ENCODE measurements at places on chromosomes 1 and 21.

DNA sequence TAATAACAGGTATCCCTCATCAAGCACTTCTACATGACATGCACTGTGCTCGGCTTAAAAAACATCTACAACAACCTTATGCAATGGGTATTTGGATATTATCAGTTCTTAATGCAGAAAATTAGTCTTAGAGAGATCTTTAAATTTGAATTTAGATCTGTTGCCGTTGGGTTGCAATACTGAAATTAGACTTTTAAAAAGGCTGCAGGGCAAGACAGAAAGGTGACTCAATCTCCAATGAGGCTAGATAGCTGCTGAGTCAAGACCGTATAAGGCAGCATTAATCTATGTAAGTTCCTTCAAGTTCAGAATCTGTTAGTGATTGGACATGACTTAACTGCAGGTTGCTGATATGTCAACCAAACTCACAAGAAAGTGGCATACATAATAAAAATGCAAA is 37.3 kb downstream of the OLFM3 start:
- no peak for DNase-seq

DNA sequence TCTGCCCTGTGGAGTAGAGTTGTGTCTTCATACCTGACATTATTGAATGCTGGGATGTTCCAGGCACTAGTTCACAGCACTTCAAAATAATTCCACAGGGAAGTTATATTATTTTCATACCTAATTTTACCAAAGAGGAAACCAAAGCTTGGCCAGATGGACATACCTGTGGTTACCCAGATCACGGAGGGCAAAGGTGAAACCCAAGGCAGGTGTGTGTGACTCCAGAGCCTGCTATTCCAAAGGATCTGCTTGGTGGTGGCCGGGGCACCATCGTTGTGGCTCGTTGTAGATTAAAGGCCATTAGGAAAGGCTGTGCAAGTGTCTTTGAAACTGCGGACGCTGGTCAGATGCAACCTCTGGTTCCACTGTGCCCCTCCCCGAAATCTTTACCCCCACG is 108.6 kb downstream of the ZBTB18 start:
- DNase-seq: peak; percentile 80

DNA sequence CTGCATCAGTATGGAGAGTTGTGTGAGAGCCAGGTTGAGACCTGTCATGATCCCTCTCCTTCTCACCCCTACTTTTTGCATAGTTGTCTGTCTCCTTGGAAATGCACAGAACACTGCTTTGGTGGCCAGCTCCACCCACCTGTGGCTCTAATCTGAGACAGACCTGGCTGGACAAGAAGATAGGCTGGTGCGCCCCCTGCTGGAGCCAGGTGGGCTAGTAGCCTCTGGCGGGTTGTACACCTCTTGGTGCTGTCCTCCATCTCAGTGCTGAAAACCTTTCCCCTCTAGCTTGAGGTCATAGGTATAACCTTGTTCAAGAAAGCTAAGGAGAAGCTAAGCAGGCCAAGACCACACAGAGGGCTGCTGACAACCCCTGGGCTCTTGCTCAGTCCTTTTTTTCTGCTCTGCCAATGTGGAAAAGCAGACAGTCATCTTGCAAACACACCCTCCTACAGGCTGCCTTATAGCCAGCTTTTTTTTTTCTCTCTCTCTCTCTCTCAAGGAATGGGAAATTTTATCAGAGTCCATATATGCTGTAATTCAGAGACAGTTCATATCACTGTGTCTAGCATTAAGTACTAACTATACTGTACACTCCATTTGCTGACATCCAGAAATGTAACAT is 58.8 kb upstream of the SPATA6 start:
- peak; percentile 46 for DNase-seq

DNA sequence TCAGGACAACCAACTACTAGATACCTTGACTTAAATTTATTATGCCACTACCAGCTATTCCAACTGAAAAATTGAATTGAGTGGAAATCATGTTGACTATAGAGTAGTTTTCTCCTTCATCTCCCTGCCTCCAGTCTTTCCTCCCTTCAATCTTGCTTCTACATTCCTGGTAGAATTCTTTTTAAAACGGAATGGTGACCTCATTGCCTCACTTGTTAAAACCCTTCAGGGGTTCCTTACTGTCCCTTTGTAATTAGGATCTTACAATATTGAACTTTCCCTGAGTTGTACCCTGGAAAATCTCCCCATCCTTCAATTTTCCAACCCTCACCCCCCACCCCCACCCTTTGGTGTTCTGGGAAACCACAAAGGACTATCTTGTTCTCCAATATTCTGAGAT is 82.8 kb upstream of the ZNF326 start:
- DNase-seq: peak; percentile 30

GRCh38 chr1:167263819-167264464 is 43.3 kb downstream of the POU2F1 start:
- DNase-seq: no peak

- DNase-seq: no peak
Measured at GRCh38 chr21:42289926-42290325, 25.3 kb downstream of the TFF3 start.

DNA sequence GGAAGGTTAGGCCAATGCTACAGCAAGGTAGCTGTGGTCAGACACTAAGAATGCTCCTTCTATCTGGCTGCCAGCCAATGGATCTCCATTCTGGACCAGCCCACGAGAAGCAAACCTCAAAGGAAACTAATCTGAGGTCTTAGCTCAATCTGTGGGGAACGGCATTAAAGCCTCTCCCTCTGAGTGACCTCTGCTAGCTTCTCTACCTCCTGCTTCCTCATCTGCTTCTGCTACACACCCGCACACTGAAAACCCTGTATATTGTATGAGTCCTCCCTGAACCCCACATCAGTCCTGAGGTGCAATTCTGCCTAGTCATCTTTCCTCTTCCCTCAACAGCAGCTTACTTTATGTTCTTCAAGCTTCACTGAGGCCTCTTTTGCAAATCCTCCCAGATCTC is 6.9 kb upstream of the GALE start:
- no peak for DNase-seq

GRCh38 chr21:35511696-35512162 is 462.6 kb upstream of the RUNX1 start:
- DNase-seq: peak; percentile 71

- no peak for DNase-seq
Measured at GRCh38 chr1:202706851-202707250, 3.4 kb downstream of the SYT2 start.

DNA sequence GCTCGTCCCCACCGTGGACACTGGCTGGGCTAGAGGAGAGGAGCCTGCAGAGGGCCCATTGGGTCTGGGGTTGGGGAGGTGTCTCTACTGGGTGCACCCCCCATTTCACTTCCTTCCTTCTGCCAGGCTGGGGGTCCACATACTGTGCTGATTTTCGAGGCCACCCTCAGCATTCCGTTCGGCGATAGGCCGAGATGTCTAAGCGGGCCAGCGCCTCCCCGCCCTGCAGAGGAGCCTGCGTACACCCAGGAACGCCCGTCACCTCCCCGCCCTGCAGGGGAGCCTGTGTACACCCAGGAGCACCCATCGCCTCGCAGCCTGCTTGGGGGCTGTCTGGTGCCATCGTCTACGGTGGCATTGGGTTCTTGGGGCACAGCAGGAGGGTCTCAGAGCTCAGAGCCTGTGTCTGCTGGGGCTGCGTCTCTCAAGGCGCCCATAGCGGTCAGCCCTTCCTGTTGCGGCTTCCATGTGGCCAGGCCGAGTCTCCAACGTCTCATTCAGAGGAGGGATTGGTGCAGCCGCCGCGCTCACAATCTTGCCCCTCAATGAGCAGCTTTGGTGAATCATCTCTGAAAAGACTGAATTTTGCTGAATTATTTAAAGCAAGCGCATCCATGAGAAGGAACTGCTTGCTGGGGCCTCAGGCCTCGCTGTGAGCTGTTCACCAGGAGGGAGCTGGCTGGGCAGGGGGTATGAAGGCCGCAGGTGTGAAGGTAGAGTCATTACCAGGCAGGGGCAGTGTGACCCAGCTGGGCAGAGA is 30.7 kb upstream of the AGPAT3 start:
- DNase-seq: no peak

DNA sequence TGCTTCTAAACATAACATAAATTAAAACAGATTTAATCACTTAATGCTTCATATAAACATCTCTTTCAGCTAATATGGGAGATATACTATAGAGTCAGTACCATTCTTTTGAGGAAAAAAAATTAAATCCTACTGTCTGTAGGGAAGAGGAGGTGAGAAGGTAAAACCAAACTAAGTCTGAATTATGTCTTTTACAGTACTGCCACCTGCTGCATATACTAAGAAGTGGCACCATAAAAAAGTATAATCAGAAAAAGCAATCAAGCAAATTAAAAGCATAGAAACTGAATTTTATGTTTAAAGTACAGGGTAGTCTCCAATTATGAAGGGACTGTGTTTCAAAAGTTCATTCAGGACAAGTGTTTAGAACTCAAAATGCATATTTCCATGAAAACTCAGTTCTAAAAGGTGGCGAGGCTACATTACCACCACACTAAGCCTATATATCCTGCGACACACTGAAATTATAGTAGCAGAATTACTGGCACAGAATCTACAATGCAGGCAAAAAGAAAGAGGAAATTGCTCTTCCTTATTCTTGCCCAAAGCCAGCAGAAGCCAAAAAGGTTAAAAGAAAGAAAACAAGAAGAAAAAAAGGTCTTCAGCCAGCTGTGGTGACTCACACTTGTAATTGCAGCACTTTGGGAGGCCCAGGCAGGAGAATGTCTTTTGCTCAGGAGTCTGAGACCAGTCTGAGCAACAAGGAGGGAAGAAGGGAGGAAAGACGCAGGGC is 9.0 kb downstream of the NSL1 start:
- peak; percentile 34 for DNase-seq

DNA sequence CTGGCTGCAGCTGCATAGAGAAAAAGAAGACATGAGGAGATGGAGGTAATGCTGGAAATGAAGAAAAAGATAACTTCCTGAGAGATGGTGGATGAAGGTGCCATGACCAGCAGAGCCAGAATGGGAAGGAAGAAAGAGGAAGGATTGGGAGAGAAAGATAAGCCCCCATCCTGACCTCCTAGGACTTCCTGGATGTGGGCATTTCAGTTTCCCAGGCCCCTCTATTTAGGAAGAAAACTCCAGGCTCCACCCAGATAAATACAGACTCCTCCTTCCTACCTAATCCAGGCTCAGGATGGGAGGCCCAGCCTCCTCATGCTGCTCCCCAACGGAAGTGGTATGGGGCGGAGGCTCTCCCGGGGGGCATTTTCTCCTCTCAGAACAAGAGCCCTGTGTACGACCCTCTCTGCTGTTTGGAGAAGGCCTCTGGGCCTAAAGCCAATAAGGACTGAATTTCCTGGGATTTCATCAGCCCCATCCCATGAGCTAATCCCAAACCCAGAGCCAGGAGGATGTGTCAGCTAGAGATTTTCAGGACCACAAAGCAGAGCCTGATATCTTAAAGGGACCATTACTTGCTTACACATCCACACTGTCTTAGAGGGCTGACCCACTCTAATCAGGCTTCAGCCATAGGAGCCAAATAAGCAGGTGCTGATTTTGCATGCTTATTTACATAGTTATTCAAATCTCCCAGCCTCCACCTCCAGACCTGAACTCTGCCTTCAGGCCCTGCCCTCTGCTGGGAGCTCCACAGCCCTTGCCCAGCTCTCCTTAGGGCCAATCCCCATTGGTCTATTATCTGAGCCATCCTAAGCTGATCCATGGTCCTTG is 5.1 kb upstream of the ARHGEF2 start:
- DNase-seq: peak; percentile 86

DNA sequence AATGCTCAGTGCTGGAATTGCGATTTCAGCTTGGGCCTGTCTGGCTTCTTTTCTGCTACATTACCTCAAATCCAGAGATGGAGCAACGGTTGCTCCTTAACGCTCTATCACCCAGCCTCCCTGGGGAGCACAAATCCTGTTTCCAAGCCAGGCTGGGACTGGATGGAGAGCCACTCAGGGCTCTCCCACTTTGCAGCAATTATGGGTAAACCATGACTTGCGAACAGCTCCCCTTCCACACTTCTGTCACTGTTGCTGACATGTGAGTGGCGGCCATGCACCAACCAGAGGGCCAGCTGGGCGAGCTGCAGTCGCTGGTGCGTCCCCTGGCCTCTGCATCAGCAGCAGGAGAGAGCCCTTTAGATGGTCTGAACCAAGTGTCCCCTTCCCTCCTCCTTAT is 65.1 kb upstream of the RAB4A start:
- DNase-seq: no peak

- DNase-seq: no peak
Measured at GRCh38 chr1:227308367-227309336, 9.6 kb downstream of the CDC42BPA start.

DNA sequence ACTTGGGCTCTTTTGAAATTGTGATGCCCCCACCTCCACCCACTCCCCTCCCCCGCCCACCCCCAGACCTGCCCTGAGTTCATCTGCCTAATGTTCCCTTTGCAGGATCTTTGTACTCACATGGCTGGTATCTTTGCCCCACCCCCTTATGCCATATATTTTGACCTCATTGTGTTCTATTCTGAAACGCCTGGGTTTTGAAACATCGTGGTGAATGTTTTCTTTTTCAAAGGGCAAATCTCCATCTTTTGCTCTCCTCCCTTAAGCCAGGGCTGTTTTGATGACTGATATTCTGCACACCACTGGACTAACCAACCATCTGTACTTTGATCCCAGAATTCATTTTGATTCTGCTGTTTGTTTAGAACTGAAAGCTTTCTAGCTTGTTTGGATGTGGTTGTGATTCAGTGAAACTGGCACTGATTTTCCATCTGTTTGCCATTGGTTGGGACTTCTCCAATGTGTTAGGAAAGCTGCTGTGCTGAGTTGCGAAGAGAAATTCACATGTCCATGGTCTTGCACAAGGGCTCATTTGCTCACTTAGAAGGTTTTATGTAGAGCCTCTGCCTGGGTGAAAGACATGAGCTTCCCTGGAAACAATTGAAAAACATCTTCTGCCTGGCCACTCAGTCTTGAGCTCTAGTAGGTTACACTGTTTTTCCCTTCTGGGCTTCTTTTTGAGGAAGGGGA is 16.5 kb downstream of the SMAP2 start:
- no peak for DNase-seq

GRCh38 chr1:118483245-118484006 is 298.4 kb upstream of the SPAG17 start:
- DNase-seq: no peak

DNA sequence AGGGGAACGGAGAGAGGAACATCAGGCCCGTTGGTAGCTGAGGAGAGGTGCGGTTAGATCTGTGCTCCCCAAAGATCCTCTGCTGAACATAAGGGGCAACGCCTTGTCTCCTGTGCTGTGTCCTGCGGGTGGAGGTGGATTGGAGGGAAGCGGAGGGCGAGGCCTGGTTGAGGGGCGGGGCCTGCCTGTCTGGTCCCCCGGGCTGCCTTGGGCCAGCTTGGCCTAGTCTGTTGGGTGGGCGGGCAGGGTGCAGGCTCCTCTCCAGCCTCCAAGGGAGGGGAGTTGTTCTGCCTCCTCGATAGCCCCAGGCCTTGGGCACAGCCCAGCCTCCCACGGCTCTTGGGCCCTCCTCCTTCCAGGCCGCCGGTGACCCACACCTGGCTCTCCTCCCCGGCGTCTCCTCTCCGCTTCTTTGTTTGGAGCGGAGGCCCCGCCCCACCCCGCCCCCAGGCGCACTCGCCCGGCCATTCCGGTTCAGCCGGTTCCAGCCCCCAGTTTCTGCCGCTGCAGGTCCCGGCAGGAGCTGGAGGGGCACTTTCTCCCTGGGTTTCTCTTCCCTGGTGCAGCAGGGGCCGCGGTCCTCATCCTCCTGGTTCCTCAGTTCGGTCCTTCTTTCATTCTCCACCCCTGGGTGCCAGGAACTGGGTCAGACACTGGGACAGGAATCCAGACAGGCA is 19.4 kb downstream of the PTPRF start:
- DNase-seq: no peak

GRCh38 chr1:44817771-44818495 is 9.6 kb downstream of the BTBD19 start:
- no peak for DNase-seq

Data from myocyte (in vitro differentiated cells).